Right atrium auricular region (tissue), 2 donors: ENCODE measurements at places on chromosomes 16 and 17. TPM values are rescaled to one million over a fixed set of nuclear protein-coding genes. Genes with fewer than 3 reads are reported as not detected.

DNA sequence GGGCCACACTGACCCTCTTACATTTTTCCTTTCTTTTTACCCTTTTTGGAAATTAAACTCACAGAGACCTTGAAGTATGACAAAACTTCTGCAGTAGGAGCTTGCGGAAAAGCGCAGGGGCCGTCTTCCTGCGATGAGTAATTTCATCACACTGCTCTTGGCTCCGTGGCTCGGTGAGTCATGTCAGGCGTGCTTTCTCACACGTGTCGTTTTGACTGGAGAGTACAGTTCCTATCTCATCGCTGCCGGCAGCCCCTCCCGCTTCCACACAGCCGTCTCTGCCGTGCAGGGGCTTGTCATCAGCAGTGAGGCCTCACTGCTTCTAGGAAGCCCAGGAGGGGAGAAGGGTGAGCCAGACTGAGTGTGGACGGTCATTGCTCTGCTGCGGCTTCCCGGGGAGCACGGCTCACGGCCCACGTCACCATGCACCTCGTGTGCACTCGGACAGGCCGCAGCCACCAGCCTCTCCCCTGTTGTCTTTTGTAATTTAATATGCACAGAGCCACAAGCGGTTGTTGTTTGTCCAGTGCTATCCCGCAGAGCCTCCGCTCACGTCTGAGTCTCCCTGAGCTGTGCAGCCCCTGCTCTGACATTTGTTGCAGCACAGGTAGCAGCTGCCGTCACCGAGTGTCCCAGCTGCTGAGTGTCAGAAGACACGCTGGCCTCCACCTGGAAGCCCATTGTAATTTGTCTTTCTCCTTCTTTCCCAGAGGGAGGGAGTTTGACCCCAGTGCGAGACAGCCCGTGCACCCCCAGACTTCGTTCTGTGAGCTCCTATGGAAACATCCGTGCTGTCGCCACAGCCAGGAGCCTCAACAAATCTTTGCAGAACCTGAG lies 99.4 kb upstream of the CHMP6 start:
- no peak overlapping the region for H3K4me3 ChIP-seq
- H3K27me3 ChIP-seq, result no peaks in the 10 kb centered on the region
- H3K36me3 ChIP-seq, result peaks cover 10% of the 10 kb centered on the region
- H3K27ac ChIP-seq, result no peak overlapping the region

GRCh38 chr16:54031107-54031760 lies 255.4 kb downstream of the IRX3 start:
- H3K36me3 ChIP-seq, result no peaks in the 10 kb centered on the region
- no peak overlapping the region for H3K27ac ChIP-seq
- DNase-seq, result no peak
- H3K27me3 ChIP-seq, result no peaks in the 10 kb centered on the region
- H3K4me1 ChIP-seq, result no peaks in the 10 kb centered on the region
- H3K4me3 ChIP-seq, result no peak overlapping the region

- H3K36me3 ChIP-seq, result no peaks in the 10 kb centered on the region
- no peak overlapping the region for H3K27ac ChIP-seq
- no peak overlapping the region for H3K4me3 ChIP-seq
- no peak for DNase-seq
- no peaks in the 10 kb centered on the region for H3K27me3 ChIP-seq
- H3K4me1 ChIP-seq, result no peaks in the 10 kb centered on the region
Measured at GRCh38 chr16:58843675-58844074, 109.6 kb upstream of the GOT2 start.

GRCh38 chr17:29451121-29451742 lies 61.1 kb downstream of the TAOK1 start:
- H3K36me3 ChIP-seq, result peaks cover 20% of the 10 kb centered on the region
- H3K4me1 ChIP-seq, result peaks cover 16% of the 10 kb centered on the region
- no peak overlapping the region for H3K27ac ChIP-seq
- DNase-seq, result no peak

- H3K4me1 ChIP-seq, result peaks cover 9% of the 10 kb centered on the region
- H3K27me3 ChIP-seq, result no peaks in the 10 kb centered on the region
- H3K27ac ChIP-seq, result no peak overlapping the region
- no peaks in the 10 kb centered on the region for H3K36me3 ChIP-seq
- H3K4me3 ChIP-seq, result peak overlapping the region; percentile 19
- no peak for DNase-seq
Measured at GRCh38 chr16:10039220-10040096, 142.8 kb downstream of the GRIN2A start.

DNA sequence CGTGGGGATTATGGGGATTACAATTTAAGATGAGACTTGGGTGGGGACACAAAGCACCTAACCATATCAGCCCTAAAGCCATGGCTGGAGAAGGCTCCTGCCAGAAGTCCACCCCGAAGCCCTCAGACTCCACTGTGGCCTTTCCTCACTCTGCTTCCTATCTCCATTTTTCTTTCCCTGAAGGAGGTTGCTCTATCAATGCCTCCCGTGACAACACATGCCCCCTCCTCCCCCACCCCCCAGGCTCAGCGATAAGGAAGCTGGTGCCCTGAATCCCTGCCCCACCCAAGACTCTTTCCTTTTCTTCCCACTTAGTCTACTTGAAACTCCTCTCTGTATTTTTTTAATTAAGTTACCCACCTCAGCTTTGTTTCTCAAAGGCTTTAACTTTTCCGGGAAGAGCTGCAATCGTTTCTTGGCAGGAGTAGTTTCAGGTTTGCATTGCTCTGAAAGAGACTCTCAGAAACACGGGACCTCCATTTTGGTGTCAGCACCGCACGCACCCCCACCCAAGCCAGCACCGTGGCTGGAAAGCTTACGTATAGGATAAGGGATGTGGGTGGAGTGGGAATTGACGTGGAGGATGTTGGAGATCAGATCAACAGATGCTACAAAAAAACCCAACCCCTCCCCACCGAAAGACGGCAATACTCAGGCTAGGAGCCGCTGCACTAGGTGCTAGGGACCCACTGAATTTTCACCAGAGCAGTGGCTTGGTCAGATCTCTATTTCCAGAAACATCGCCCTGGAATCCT lies 15.2 kb upstream of the CA4 start:
- peaks cover 33% of the 10 kb centered on the region for H3K4me1 ChIP-seq
- H3K36me3 ChIP-seq, result no peaks in the 10 kb centered on the region
- H3K4me3 ChIP-seq, result peak overlapping the region; percentile 78
- peak overlapping the region; percentile 67 for H3K27ac ChIP-seq

DNA sequence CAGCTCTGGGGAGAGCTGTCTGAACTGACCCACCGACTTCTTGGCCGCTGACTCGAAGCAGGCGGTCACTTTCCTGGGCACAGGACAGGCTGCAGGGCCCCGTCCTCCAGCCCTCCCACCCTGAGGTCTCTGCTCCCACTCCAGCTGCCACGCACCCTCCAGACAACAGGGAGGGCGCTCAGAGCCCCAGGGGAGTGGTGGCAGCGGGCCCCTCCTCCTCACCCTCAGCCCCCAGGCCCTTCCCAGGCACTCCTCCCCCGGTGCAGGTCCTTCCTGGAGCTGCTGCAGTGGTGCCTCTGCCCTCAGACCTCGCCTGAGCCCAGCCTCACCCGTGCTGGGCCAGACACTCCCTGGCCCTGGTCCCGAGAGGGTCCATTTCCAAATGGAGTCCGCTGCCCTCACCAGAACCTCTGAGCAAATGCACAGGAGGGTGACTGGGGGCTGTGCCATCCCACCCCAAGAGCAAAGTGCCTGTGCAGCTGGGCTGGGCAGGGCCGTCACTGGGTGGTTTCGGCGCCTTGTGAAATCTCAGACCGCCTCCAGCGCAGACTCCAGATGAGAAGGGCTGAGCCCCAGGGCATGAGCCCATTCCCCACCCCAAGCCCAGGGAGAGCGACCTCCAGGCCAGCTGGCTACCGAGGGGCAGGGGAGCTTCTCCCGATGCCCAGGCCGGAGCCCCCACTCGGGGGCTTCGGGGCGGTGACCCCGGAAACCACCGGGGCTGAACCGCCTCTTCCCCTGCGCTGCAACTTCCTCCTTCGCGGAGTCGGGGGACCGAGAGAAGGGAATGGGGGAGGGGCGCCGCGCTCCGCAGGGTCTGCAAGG lies 717 bp downstream of the CYBA start:
- H3K4me1 ChIP-seq, result no peaks in the 10 kb centered on the region
- H3K27ac ChIP-seq, result peak overlapping the region; percentile 75
- no peaks in the 10 kb centered on the region for H3K36me3 ChIP-seq
- peak overlapping the region; percentile 75 for H3K4me3 ChIP-seq
- DNase-seq, result peak; percentile 73
- H3K27me3 ChIP-seq, result no peaks in the 10 kb centered on the region

GRCh38 chr17:32302860-32303649 lies 37.4 kb downstream of the RHBDL3 start:
- no peak overlapping the region for H3K4me3 ChIP-seq
- no peak overlapping the region for H3K27ac ChIP-seq
- no peaks in the 10 kb centered on the region for H3K36me3 ChIP-seq
- no peak for DNase-seq

- H3K36me3 ChIP-seq, result peaks cover 8% of the 10 kb centered on the region
- H3K27ac ChIP-seq, result peak overlapping the region; percentile 95
- H3K4me3 ChIP-seq, result peak overlapping the region; percentile 100
- no peaks in the 10 kb centered on the region for H3K27me3 ChIP-seq
Measured at GRCh38 chr17:39979893-39980350, 685 bp upstream of the PSMD3 start.

Gene PRR14
- total RNA-seq, result 12.3 TPM

Gene GSDMA
- total RNA-seq, result not detected

Gene VASN
- total RNA-seq, result 17.9 TPM

DNA sequence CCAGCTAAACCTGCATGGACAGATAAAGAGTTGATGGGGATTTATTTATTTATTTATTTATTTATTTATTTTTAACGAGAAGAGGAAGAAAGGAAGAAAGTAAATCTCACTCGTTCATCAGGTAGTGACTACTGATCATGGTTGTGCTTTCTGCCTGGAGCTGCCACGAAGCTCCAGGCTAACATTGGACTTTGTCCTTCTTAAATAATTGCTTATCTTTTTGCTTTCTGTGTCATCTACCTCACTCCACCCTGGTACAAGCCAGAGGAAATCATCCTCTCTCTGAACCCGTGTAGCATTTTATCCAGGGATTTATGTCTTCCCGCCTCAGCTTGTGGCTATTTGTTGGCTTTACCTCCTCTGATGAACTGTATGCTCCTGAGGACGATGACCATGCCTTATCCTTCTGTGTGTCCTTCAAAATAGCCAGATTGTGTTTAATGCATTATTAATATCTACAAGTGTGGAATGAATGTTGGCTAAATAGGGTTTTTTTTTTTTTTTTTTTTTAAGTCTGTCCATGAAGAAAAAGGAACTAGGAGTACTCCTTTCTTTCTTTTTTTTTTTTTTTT lies 8.0 kb upstream of the SLC12A3 start:
- H3K27me3 ChIP-seq, result no peaks in the 10 kb centered on the region
- no peaks in the 10 kb centered on the region for H3K4me1 ChIP-seq
- DNase-seq, result no peak
- no peak overlapping the region for H3K27ac ChIP-seq

Gene DLX3
- total RNA-seq, result 0.12 TPM

DNA sequence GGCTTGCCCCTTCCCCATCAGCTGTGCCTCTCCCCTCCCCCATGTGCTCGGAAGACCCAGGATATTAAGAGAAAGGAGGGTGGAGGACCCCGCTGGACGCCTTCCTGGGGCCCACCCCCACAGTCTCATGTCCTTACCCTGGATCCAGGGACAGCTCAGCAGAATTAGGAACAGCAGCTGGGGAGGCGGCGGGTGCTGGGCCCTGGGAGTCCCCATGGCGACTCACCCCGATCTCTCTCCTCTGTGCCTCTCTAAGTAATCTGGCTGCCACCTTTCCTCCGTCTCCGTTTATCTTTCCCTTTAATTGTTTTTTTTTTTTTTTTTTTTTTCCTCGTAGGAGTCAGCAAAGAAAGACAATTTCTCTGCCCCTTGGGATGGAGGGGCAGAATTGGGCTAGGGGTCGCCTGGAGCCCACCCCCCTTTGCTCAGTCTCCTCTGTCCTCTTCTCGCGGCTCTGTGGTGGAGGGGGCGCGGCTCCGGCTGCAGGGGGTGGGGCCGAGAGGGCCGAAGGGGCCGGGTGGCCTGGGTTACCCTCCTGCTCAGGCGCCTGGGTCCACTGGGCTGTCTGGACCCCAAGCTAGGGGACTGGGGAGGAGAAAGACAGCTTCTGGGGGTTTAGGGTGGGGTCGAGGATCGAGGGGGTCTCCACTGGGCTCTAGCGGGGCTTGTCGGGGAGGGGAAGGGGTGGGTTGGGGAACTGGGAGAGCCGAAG lies 390 bp downstream of the SEZ6L2 start:
- H3K36me3 ChIP-seq, result no peaks in the 10 kb centered on the region
- H3K4me3 ChIP-seq, result no peak overlapping the region
- H3K27ac ChIP-seq, result no peak overlapping the region
- peaks cover 26% of the 10 kb centered on the region for H3K4me1 ChIP-seq

DNA sequence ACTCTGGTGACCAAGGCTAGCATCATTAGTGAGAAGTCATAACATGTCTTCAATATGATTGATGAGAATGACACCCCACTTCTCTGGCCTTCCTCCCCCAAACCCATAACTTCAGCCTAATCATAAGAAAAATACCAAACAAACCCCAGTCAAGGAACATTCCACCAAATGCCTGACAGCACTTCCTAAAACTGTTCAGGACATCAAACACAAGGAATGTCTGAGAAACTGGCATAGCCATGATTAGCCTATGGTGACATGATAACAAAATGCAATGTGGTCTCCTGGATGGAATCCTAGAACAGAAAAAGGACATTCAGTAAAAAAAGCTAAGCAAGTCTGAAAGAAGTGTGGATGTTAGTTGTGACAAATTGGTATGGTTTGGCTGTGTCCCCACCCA lies 24.7 kb upstream of the TBX4 start:
- H3K36me3 ChIP-seq, result no peaks in the 10 kb centered on the region
- no peaks in the 10 kb centered on the region for H3K4me1 ChIP-seq
- no peak overlapping the region for H3K4me3 ChIP-seq
- no peak for DNase-seq

- no peak overlapping the region for H3K27ac ChIP-seq
- peaks cover 14% of the 10 kb centered on the region for H3K36me3 ChIP-seq
- H3K27me3 ChIP-seq, result no peaks in the 10 kb centered on the region
- no peak overlapping the region for H3K4me3 ChIP-seq
Measured at GRCh38 chr16:49637933-49638672, 217.8 kb downstream of the ZNF423 start.

Gene TMEM114
- not detected for total RNA-seq

- H3K36me3 ChIP-seq, result no peaks in the 10 kb centered on the region
- H3K4me1 ChIP-seq, result no peaks in the 10 kb centered on the region
- H3K27ac ChIP-seq, result no peak overlapping the region
- no peaks in the 10 kb centered on the region for H3K27me3 ChIP-seq
- no peak for DNase-seq
- H3K4me3 ChIP-seq, result no peak overlapping the region
Measured at GRCh38 chr16:58306327-58306726, 11.5 kb upstream of the PRSS54 start.

Gene CCL16
- total RNA-seq, result not detected
